Uterus (tissue), 4 donors: ENCODE measurements at places on chromosomes 6 and 20. TPM values are rescaled to one million over a fixed set of nuclear protein-coding genes. Genes with fewer than 3 reads are reported as not detected.

DNA sequence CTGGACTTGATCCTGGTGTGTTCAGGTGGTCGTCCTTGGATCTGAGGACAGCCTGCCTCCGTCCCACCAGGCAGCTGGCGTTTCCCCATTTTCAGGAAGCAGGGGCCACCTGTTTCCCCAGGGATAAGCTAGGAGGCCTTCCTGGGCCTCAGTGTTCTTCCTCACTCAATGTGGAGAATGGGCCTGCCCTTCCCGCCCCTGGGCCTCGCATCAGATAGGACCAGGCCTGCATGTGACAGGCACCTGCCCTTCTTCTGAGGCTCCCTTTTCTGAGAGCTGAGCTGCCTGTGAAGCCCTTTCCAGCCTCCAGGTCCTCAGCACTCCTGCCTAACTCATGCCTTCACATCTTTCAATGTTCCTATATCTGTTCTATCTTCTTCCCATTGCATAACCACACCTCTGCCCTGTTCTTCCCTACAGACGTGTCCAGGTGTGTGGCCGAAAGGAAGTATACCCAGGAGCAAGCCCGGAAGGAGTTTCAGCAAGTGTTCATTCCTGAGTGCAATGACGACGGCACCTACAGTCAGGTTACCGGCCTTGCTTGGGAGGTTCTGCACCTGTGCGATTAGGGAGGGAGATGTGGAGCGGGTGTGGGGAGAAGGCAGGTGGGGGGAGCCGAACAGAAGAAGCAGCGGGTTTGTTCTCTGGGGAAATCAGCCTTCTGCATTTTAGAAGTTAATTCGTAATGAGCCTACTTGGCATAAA lies 85.1 kb downstream of the SMOC2 start:
- DNase-seq = no peak
- no peaks in the 10 kb centered on the region for H3K27me3 ChIP-seq
- H3K4me3 ChIP-seq = no peak overlapping the region
- H3K4me1 ChIP-seq = peaks cover 8% of the 10 kb centered on the region
- H3K27ac ChIP-seq = peak overlapping the region; percentile 86

- H3K27ac ChIP-seq = no peak overlapping the region
- no peak for DNase-seq
- H3K27me3 ChIP-seq = no peaks in the 10 kb centered on the region
Observed at GRCh38 chr6:49987749-49988148, 18.3 kb upstream of the DEFB113 start.

DNA sequence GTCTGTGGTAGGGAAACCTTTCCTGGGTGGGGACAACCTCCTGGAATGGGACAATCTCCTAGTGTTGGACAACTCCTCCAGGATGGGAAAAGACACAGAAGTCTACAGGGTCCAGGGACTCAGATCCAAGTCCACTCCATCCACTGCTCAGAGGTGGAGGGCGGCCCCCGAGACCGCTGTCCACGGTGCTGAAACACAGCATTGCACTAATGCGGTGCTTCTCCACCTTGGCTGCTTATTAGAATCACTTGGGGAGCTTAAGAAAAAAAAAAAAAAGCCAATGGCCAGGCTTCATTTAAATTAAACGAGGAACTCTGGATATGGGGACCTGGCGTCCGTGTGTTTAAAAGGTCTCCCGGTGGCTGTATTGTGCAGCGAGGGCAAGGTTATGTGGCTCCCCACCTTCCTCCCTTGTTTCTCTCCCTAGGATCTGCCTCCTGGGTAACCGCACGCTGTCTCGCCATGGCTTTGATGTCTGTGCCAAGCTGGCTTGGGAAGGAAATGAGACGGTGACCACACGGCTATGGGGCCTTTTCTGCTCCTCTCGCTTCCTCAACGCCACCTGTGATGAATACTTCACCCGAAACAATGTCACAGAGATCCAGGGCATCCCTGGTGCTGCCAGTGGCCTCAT lies 12.0 kb downstream of the SLC12A5 start:
- no peak overlapping the region for H3K27ac ChIP-seq
- H3K4me1 ChIP-seq = no peaks in the 10 kb centered on the region
- H3K27me3 ChIP-seq = no peaks in the 10 kb centered on the region
- H3K36me3 ChIP-seq = no peaks in the 10 kb centered on the region

- no peaks in the 10 kb centered on the region for H3K36me3 ChIP-seq
- no peaks in the 10 kb centered on the region for H3K4me1 ChIP-seq
- H3K27ac ChIP-seq = peak overlapping the region; percentile 39
- no peak overlapping the region for H3K4me3 ChIP-seq
- no peak for DNase-seq
- H3K27me3 ChIP-seq = no peaks in the 10 kb centered on the region
Observed at GRCh38 chr6:56328728-56329090, 81.3 kb upstream of the COL21A1 start.

DNA sequence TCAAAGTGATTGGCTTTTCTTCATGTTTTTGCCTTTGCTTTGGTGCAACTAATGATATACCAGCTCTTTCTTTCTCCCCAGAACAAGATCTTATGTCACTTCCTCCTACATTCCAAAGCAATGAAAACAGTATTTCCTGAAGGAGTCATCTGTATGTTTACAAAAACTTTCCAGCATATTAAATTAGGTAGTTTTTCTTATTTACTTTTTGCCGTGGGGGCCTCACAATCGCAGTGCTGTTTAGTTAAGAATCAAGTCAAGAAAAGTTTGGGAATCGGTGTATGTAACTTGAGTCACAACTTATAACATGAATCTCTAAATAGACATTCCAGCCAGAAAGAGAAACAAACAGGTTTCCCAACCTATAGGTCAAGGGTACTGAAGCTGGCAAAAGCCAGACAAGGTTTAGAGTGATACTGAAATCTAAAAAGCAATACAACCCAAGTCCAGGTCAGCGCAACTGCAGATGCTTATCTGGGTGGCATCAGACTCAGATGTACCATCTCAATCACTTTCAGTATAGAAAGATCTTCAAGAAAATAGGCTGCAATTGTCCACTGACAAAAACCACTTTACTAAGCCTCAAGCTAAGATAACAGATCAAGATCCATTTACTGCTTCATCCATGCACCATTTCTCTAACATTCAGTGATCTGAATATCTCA lies 63.6 kb downstream of the IPCEF1 start:
- H3K27me3 ChIP-seq = no peaks in the 10 kb centered on the region
- H3K4me1 ChIP-seq = no peaks in the 10 kb centered on the region
- H3K4me3 ChIP-seq = no peak overlapping the region
- H3K36me3 ChIP-seq = no peaks in the 10 kb centered on the region

DNA sequence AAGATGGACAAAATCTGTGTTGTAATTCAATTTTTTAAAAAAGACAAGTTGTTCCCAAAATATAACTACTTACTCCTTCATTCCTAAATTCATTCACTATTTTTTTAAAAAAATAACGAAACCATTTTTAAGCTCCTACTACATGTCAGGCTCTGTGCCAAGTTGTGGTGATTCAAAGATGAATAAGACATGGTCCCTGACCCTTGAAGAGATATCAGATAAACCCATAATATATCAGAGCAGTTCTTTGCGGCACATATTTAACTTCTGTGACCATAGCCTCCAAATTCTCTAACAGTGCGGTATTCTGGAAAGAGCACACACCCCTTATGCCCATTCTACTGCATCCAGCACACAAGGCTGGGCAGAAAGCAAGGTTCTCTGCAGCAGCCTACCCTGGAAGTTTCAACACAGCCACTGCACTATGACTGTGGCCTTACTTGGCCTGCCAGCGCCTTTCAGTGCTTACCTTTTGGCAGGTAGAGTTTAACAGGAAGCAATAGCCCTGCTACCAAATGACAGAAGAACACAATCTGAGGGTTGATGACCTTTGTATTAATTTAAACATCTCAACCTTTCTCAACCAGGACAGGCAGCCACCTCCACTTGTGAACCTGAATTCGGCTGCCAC lies 406.5 kb downstream of the BTBD9 start:
- no peaks in the 10 kb centered on the region for H3K36me3 ChIP-seq
- no peak for DNase-seq
- H3K4me3 ChIP-seq = no peak overlapping the region
- no peaks in the 10 kb centered on the region for H3K4me1 ChIP-seq
- H3K27ac ChIP-seq = no peak overlapping the region

The LTA gene
- total RNA-seq = not detected

DNA sequence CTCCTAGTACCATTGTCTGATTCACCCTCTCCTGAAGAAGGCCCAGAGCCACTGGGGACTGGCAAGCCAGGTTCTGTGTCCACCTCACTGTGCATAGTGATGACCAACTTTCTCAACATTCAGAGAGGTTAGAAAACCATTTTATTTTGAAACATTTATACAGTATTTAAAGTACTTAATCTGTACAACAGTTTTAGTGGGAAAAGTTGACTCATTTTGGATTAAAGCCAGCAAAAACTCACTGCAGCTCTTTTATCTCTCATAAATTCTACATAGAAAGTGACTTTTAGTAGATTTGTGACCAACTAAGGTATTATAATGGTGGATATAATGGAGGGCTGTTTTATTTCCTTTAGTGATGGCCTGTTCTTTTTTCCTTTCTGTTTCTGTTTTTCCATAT lies 9.7 kb downstream of the TULP4 start:
- H3K36me3 ChIP-seq = no peaks in the 10 kb centered on the region
- peak overlapping the region; percentile 2 for H3K27ac ChIP-seq
- H3K4me3 ChIP-seq = no peak overlapping the region
- no peaks in the 10 kb centered on the region for H3K4me1 ChIP-seq

The BLTP3A gene
- 9.9 TPM for total RNA-seq

GRCh38 chr20:6956574-6956973 lies 189.1 kb downstream of the BMP2 start:
- no peaks in the 10 kb centered on the region for H3K27me3 ChIP-seq
- H3K4me3 ChIP-seq = no peak overlapping the region
- no peaks in the 10 kb centered on the region for H3K36me3 ChIP-seq
- no peak for DNase-seq

GRCh38 chr6:90716376-90716775 lies 129.5 kb upstream of the MAP3K7 start:
- H3K36me3 ChIP-seq = no peaks in the 10 kb centered on the region
- H3K4me3 ChIP-seq = no peak overlapping the region
- H3K27me3 ChIP-seq = no peaks in the 10 kb centered on the region
- peaks cover 3% of the 10 kb centered on the region for H3K4me1 ChIP-seq
- DNase-seq = no peak

- no peak for DNase-seq
- H3K27me3 ChIP-seq = no peaks in the 10 kb centered on the region
- no peaks in the 10 kb centered on the region for H3K4me1 ChIP-seq
- no peaks in the 10 kb centered on the region for H3K36me3 ChIP-seq
- no peak overlapping the region for H3K4me3 ChIP-seq
- no peak overlapping the region for H3K27ac ChIP-seq
Observed at GRCh38 chr20:2804852-2805688, 4.6 kb upstream of the CPXM1 start.
